NCI-H2081 treated with DMSO at 0.1 percent for 48 hours (cell line): ENCODE measurements at places on chromosomes 7 and 10.

DNA sequence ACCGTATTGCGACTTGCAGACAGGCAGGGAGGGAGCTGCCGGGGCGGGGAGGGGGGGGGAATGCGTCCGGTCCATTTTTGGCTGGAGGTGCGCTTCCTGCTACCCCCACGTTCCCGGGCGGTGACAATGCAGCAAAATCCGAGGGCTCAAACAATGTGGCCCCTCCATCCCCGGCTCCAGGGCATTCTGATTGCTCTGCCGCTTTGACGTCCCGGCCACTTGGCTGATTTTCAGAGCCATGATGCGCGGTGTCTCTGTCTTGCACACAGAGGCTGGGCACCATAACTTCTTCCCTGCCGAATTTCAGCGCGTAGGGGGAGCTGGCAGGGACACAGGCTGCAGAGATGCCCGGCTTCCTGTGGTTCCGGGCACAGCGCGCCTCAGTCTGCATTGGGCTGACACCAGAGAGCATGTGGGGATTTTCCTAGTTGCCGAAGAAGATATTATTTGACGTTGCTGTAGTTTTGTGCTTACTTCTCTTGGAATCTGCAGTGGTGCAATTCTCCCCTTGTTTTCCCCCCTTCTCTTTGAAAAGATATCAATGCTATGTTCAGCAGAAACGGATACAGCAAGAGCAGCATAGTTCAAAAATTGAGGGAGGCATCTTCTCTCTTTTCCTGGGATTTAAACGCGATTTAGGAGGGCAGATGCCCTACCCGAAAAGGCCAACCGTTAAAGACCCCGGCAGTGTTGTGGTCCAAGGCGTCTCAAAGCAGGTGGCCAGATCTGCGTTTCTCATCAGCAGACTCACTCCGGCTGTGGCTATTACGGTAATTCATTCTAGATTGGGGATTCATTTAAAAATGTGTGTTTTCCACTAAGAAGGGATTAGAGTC, 1.4 kb downstream of the HECW1 start:
- no peak for DNase-seq

DNA sequence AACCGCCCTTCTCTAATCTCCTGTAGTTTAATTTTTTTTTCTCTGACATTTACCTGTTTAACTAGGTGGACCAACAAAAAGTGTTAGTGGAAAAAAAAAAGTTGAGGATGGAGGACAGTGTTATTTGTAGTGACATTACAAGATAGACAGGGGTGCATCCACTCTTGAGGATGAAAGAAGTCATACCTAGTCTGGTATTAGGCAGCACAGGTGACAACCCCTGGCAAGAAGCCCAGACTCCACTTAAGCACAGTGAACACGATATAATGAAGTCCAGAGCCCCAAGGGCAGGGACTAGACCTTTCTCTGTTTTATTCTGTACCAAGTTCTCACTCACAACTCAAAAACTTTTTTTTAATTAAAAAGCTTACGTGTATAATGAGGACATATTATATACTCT, 268.4 kb downstream of the GPR37 start:
- no peak for DNase-seq

DNA sequence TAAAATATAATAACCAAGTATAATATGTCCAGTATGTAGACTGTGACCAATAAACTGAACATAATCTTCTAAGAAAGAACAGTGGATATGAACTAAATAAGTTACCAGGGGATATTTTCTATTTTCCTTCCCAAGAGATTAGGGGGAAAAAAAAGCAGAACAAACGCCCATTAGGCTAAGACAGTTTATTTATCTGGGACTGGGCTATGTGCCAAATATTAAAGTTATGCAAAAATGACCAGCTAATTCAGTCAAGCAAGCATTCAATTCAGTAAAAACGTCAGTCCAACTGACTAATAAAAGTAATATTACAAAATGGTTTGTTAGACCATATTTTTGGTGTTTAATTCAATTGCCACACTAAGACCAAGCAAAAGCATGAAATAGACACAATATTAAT, 122.2 kb downstream of the TSPAN12 start:
- DNase-seq: no peak

GRCh38 chr10:116395223-116395985, 32.2 kb upstream of the PNLIPRP3 start:
- DNase-seq: no peak

DNA sequence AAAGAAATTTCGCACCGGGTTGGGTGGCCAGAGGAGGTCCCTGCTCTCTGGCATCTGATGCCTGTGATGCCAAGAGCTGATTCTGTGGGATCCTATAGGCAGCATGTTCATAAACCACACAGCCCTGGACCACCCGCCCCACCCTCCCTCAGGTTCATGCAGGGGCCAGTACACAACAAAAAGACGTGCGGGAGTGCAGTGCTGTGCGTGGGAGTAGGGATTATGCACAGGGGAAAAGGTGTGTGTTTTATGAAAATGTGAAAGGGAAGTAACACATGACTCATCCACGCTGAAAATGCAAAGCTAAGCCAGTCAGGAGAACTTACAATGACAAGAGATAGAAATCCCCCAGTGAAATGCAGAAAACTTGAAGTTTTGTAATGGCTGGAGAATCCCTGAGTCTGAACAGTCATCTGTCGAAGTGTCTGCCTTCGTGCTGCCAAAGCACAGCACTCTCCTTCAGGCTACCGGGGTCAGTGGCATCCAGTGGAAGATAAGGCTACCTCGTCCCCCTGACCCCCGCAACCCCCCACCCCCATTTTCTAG, 1.1 kb downstream of the KIAA1217 start:
- no peak for DNase-seq

- no peak for DNase-seq
Measured at GRCh38 chr10:13708256-13708990, 121.7 kb downstream of the PRPF18 start.
